ENCODE measurements at places on chromosomes 6 and 20.
A peak's percentile ranks its signal among the peaks of the same experiment; 100 is the strongest.

DNA sequence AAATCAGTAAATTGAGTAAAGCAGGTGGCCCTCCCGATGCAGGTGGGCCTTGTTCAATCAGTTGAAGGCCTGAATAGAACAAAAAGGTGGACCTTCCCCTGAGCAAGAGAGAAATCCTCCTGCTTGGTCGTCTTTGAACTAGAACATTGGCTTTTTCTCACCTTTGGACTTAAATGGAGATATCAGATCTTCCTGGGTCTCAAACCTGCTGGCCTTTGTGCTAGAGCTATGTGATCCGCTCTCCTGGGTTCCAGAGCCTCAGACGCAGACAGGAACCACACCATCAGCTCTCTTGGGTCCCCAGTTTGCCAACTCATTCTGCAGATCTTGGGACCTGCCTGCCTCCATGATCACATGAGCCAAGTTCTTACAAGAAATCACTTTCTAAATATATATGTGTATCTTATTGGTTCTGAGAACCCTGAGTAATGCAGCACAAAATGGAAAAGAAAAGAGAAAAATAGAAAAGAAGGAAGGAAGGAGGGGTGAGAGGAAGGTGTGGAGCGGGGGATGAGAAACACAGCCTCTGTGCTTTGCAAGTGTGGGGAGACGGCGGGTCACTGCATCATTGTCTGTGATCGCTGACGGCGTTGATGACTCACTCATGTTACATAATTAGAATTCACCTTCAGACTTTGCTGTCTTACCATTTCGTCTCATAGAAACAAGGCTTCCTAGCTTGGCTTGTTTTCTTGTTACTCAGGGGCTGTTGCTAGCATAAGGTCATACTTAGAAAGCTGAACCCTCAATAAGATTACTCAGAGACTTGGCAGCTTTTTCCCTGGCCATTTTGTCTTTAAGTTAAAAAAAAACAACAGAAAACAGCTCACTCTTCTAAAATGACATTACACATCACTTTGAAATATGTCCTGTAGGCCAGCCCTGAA, 85.7 kb upstream of the NEDD9 start:
- DNase-seq: peak; percentile 99

DNA sequence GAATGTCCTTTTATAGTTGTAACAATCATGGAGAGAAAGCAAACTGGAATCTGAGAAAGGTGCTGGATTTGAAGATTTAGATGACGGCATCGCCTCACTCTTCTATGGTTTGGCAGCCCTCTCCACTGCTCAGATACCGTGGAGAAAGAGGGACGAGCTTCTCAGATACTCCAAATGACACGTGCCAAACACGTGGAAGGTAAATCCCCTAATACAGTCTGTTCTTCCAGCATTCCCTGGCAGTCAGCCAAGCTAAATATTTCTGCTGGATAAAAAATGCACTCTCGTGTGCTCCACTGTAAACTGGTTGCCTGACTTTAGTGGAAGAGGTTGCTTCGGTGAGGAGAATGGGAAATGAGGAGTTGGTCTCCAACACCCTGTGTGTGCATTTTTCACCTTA, 16.7 kb upstream of the PRDM1 start:
- DNase-seq: peak; percentile 93

GRCh38 chr6:148969603-148970061, 222.8 kb downstream of the UST start:
- peak; percentile 52 for DNase-seq

- no peak for DNase-seq
Measured at GRCh38 chr6:96716221-96716620, 121.1 kb downstream of the GPR63 start.

DNA sequence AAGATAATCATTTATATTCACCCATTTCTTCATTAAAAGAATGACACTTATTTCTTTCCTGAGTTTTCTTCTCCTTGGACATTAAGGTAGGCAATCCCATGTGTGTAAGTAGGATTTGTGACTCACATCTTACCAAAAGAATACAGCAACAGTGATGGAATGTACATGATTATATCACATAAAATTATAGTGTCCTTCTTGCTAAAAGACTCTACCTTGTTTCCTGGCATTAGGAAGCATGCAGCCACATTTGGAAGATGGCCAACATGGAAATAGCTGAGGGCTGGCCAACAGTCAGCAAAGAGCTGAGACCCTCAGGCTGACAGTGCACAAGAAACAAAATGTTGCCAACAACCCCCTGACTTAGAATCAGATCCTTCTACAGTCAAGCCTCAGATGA, 327.9 kb upstream of the MARCKS start:
- peak; percentile 56 for DNase-seq

- DNase-seq: peak; percentile 55
Measured at GRCh38 chr6:113292646-113293422, 564.3 kb upstream of the MARCKS start.

GRCh38 chr20:44660581-44660980, 9.1 kb upstream of the ADA start:
- DNase-seq: no peak

DNA sequence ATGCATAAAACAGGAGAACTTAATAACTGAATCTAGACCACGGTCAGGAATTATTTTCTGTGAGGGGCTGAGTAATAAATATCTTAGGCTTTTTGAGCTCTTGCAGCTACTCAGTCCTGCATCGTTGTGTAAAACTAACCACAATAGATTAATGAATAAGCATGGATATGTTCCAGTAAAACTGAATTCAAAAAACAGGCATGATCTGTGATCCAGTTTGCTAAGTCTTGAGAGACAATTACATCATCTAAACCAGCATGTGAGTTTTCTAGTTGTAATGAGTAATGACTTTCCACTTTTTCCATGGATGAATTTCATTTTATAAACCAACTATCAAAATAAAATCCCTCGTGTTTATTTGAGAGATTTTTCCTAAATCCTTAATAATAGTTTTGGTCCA, 336.8 kb downstream of the RFPL4B start:
- DNase-seq: peak; percentile 96

- peak; percentile 95 for DNase-seq
Measured at GRCh38 chr20:10074513-10074912, 39.7 kb downstream of the ANKEF1 start.

- DNase-seq: no peak
Measured at GRCh38 chr6:39061182-39061581, 12.6 kb downstream of the GLP1R start.

- no peak for DNase-seq
Measured at GRCh38 chr6:6412700-6413099, 92.2 kb upstream of the F13A1 start.

GRCh38 chr6:26158581-26159356, 71.5 kb downstream of the HFE start:
- DNase-seq: no peak

- no peak for DNase-seq
Measured at GRCh38 chr6:136090929-136091328, 159.2 kb downstream of the MTFR2 start.

- no peak for DNase-seq
Measured at GRCh38 chr6:19502301-19502700, 334.9 kb upstream of the ID4 start.

GRCh38 chr6:147869201-147869600, 360.7 kb downstream of the SAMD5 start:
- no peak for DNase-seq

GRCh38 chr6:15336900-15337560, 91.2 kb downstream of the JARID2 start:
- no peak for DNase-seq

DNA sequence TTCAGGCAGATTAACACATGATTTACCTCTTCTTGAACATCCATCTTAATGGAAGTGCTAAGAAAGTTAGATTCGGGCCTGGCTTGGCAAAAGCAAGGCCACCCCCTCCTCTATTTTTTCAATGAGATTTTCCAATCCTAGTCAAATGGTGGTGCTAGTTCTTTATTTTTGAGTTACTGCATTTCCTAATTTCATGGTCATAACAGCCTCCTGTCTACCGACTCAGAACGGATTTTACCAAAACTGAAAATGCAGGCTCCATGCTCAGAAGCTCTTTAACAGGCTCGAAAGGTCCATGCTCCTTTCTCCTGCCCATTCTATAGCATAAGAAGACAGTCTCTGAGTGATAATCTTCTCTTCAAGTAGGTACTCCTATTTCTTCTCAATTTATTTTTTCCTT, 117.2 kb upstream of the ESR1 start:
- no peak for DNase-seq

GRCh38 chr20:24149175-24149574, 160.6 kb upstream of the GGTLC1 start:
- no peak for DNase-seq

- no peak for DNase-seq
Measured at GRCh38 chr6:166987930-166988329, 11.3 kb upstream of the CEP43 start.

DNA sequence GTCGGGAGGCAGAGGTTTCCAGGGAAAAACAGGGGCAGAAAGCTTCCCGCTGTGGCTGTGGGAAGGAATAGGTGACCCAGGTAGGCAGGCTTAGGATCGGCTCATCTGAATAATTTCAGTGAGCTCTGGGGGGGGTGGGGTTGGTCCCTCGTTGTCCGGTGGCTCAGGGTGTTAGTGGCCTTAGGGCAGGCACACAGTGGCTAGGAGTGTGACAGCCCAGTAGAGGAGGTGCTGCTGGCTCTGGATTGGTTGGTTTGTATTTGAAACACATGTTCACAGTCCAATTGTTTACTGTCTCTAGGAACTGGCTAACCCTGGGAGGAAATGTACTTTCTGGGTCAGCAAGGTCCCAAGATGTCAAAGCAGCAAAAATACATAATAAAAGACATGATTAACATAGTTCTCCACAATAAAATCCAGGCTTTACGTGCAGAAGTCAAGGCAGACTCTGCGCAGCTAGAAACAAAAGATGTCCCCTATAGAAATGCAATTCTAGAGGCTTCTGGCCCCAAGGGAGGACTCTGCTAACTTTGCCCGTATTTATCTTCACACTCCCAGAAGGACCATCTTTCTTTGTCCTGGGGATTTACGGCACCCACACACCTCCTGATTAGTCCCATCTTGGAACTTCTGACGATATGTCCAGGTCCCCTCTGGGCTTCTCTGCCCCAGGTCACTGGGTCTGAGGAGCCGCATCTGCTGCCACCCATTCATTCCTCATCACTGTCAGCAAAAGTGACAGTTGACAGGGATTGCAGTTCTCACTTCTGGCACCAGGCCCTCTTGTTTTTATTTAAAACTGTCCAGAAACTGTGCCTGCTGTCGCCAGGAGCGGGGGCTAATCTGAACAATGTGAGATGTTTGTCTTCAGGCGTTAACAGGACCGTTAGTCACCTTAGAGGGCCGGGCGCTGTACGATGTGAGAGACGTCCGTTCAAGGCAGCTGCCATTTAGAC, 18.7 kb downstream of the MOCS3 start:
- DNase-seq: no peak

DNA sequence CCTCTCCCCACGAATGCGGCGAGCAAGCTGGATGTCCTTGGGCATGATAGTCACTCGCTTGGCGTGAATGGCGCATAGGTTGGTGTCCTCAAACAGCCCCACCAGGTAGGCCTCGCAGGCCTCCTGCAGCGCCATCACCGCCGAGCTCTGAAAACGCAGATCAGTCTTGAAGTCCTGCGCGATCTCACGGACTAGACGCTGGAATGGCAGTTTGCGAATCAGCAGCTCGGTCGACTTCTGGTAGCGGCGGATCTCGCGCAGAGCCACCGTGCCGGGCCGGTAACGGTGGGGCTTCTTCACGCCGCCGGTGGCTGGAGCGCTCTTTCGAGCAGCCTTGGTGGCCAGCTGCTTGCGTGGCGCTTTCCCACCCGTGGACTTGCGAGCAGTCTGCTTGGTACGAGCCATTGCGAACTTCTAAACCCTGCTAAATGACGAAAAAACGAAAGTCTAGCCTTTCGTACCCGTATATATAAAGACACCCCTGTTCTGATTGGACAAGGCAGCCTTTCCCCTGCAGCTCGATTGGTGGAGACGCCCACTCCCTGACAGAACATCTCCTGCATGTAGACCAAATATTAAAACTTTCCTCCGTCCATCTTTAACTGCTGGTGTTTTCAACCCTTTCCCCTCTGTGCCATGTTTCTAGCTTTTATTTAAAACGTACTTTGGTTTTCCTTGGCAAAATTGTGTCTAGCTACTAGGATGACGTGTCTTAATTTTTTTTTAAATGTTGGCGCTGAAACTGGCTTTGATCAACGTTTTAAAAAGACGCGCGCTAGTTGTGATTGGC, 109.8 kb downstream of the HFE start:
- peak; percentile 92 for DNase-seq

GRCh38 chr6:124963831-124964763, 1.9 kb downstream of the RNF217 start:
- DNase-seq: peak; percentile 22

DNA sequence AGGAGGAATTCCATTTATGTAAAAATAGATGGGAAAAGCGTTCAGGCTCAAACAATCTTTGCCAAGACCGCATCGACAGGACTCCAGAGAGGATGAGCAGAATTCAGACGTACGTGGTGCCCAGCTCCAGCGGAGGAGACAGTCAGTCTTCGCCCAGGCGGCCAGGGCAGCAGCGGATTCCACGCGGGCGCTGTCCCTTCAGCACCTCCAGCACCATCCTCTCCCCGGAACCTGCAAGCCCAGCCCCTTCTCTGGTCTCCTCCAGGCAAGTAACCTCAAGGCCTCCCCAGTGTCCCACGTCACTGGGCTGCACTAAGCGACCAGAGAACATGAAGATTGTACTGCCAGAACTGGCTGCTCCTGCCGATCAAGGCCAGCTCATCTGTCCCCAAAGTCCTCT, 2.8 kb upstream of the KCNQ2 start:
- no peak for DNase-seq

DNA sequence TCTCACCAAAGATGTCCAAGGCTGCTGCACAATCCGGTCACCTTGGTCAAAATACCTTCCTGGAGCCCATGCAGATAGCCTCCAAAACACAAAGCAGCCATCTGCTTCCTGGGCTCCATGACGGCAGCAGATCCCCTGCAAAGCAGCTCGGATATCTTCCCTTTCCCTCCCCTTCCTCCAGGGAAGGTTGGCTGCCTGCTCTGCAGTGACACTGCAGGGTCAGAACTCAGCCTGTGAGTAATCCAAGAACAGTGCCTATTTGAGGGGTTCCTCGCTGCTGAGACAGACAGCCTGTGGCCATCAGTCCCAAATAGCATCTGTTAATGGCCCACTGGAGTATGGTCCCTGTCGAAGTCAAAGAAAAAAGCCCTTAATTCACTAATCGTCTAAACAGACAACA, 270.8 kb downstream of the PREX1 start:
- DNase-seq: no peak

- no peak for DNase-seq
Measured at GRCh38 chr6:5279891-5280338, 18.6 kb downstream of the FARS2 start.

GRCh38 chr20:33351696-33352095, 49.6 kb downstream of the CDK5RAP1 start:
- peak; percentile 41 for DNase-seq

GRCh38 chr6:163635731-163636364, 221.3 kb downstream of the QKI start:
- DNase-seq: no peak

All from fibroblast of skin of abdomen (primary cell).